ENCODE measurements at places on chromosomes 11 and 22. TPM values are rescaled to one million over a fixed set of nuclear protein-coding genes. Genes with fewer than 3 reads are reported as not detected.

The GPHA2 gene
- total RNA-seq = not detected

The SLN gene
- total RNA-seq = not detected

The RAG1 gene
- 1.4 TPM for total RNA-seq

The OR8U1 gene
- total RNA-seq = not detected

DNA sequence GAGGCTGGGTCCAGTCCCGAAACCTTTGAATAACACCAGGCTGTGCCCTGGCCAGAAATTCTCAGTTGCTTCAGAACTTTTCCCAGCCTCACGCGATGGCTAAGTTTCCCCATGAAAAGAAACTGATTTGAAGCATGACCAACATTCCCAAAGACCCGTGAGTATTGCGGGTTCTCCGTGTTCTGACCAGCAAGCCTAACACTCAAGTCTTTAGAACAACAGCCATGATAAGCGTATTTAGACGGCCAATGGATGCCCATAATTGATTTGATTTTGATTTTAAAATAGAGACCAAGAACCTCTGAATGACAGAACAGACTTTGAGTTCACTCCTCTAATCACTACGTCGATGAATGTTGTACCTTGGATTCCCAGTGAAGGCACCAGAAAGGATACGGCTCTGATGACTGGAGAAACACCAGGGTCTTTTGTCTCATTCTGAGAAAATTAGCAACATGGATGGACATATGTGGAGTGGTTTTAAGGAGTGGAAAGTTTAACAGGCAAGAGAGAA, 43.9 kb downstream of the ZNF280B start:
- DNase-seq = no peak

DNA sequence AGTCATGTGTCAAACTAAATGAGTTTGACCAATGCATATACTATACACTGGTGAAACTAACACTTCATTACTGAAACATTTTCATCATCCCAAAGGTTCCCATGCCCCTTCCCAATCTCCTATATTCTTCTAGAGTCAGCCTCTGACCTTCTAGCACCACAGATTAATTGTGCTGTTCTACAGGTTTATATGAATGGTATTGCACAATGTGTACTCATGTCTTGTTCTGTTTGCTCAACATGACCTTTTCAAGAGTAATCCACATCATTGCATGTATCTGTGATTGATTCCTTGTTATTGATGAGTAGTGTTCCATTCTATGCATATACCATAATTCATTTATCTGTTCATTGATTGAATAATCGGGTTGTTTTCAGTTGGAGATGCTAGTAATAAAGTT, 7.5 kb upstream of the OR8G1 start:
- DNase-seq = no peak

DNA sequence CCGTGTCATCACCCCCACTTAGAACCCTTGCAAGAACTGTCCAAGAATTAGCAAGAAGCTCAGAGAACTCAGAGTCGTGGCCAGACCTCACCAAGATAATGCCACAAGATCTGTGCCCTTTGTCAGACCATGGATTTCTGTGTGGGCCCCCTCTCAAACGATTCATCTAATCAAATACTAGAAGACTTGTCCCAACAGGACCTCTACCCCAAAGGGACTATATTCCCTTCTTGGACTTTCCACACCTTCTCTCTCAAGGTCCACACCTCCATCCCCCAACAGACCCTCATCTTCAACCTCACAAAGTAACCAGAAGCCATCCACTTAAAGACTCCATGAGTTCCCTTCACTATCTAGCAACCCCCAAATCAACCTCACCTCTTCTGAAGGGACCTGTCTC, 2.8 kb downstream of the POLR3H start:
- no peak for DNase-seq

DNA sequence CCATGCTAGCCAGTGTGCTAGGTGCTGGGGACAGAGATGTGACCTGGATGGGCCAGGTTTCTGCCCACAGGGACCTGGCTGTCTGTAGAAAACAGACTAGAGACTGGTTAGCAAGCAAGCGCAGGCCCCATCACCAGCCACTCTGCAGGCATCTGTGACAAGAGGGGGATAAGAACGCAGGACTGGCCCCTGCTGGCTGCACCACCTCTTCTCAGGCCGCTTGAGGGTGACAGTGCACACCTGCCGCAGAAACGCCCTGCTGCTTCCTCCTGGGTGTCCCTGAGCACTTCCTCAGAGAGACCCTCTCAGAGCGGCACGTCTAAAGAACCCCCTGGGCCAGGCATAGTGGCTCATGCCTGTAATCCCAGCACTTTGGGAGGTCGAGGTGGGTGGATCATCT, 5.9 kb upstream of the PICK1 start:
- DNase-seq = no peak

- no peak for DNase-seq
Measured at GRCh38 chr11:122229078-122229477, 113.1 kb upstream of the BLID start.
